ENCODE measurements at places on chromosomes 3 and 15. TPM values are rescaled to one million over a fixed set of nuclear protein-coding genes. Genes with fewer than 3 reads are reported as not detected.

DNA sequence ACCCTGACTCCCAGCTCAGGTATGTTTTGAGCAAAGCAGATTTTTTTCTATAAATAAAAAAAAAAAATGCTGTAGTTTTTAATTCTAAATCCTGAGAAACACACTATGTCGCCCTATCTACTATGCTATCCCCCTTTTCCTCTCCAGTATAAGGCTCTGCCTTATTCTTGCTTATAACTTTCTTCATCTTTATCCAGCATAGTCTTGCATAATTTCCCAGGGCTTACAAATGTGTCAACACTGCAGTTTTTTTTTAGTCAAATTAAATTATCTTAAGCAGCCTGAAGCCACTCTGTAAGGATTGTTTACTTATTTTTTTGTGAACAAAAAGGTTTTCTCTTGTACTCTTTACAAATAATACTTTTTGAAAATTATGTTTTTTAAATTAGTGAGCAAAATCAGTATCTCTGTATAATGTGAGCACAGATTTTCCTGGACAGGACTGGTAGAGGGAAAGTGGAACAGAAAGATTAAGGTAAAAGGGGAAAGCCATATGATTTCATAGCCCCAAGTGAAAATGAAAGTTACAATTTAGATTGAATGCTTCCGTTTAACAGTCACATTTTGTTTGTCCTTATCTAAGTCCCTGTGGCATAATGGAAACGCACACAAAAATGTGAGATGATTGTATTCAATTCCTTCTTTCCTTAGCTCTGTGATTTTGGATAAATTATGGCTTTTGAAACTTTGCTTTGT, 5.6 kb upstream of the PYDC2 start:
- no peak for DNase-seq

DNA sequence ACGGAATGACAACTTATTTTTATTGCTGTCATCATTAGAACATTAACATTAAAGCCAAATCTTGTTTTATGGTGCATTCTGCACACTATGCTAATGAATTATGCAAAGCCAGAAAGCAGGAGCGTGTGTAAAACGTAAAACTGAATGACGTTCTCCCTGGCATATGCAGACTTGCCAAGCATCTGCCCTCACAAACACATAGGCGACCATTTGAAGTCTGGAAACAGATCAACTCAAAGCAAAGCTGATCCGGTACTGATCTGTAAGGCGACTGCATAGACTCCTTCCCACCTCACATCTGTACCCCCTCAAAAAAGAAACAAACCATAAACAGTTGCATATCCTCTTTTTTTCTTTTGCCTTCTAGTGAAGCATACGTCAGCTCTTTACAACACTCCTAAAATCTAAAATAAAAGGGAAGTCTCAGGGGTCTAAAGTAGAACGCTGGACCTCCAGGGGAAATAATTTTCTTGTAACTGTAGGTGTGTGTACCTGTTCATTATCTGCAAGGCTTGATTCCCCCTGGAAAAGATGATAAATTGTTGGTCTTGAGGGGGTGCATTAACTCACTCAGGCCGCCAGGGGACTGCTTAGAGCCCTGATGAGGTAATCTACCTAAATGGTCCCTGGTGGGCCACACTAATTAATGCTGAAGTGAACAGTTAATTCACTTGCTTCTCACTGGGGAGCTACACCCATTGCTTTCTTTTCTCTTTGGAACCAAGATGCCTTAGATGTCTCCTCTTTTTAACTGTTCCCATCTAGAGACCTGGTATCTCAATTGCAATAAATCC, 231.4 kb downstream of the CDIN1 start:
- no peak for DNase-seq

- no peak for DNase-seq
Measured at GRCh38 chr3:100100425-100100824, 13.9 kb downstream of the FILIP1L start.

DNA sequence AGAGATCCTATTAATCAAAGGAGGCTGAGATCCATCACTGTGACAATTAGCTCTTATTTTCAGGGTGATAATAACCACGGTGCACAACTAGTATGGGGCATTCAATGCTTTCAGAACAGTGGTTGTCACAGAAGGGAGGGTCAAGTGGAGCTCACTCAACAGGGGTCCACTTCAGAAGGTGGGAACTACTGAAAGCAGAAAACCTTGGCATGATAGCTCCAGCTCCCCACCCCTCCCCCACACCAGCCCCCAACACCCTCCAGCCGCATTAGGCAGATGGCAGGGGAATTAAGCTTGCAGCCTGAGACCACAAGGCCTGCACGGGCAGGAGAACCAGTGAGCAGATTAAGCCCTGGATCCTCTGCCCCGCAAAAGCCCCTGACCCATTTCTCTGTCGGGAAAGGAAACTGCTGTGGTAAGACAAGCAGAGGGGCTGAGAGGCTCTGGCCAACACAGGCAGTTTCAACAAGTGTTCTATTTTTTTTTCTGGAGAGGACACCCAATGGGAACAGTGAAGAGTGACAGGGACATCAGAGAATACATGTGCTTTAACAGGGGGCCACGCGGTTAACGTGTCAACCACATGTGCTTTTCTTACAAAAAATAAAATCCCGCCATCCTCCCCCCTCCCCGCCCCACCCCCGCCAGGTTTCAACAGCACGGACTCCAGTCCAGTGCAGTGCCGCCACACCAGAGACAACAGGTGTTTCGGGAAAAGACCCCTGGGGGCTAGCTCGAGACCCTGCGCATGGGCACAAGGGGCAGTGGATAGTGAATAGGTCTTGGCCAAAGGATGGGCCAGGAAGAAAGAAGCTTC, 997 bp downstream of the FYCO1 start:
- DNase-seq: no peak

Gene ROBO2
- polyA plus RNA-seq: not detected

Gene CLDN11
- polyA plus RNA-seq: not detected

Gene DTWD1
- 21.6 TPM for polyA plus RNA-seq
